ENCODE measurements at places on chromosomes 5 and 9. TPM values are rescaled to one million over a fixed set of nuclear protein-coding genes. Genes with fewer than 3 reads are reported as not detected.

- peak; percentile 59 for DNase-seq
Observed at GRCh38 chr9:87290241-87291052, 207.2 kb upstream of the DAPK1 start.

Gene MTX3
- 21.0 TPM for total RNA-seq

- DNase-seq = peak; percentile 33
Observed at GRCh38 chr5:39231705-39232525, 12.6 kb upstream of the FYB1 start.

GRCh38 chr9:20065796-20066700 lies 277.2 kb upstream of the SLC24A2 start:
- no peak for DNase-seq

- no peak for DNase-seq
Observed at GRCh38 chr9:72412483-72413040, 47.6 kb upstream of the ZFAND5 start.

GRCh38 chr9:22976454-22976853 lies 529.8 kb downstream of the DMRTA1 start:
- DNase-seq = no peak

Gene ARSK
- total RNA-seq = 21.3 TPM

GRCh38 chr9:70406434-70406862 lies 8.0 kb downstream of the KLF9 start:
- no peak for DNase-seq
